ENCODE measurements at places on chromosomes 13 and 19.

GRCh38 chr13:23098161-23098907, 82.4 kb upstream of the SGCG start:
- DNase-seq: no peak

GRCh38 chr13:39773833-39774232, 118.4 kb downstream of the COG6 start:
- no peak for DNase-seq

DNA sequence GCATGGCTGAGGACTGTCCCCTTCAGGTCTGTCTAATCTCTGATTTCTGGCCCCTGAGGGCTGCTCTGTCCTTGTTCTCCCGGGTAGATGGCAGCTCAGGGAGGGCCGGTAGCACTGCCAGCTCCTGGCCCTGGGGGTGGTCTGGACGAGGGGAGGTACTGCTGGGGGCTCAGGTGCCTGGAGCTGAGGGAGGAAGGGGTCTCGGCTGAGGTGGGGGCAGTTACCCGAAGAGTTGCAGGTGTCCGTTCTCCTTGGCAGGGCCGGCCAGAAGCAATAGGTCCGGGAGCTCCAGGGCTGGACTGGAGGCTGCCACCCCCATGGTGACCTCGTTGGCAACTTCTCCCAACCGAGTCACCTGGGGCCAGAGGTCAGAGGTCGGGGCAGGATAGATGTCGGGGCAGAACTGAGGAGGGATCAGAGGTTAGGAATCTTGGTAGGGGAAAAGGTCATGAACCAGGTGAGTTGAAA, 1.2 kb upstream of the EMC10 start:
- DNase-seq: no peak

GRCh38 chr13:62781866-62782265, 1366.2 kb upstream of the PCDH20 start:
- DNase-seq: no peak

DNA sequence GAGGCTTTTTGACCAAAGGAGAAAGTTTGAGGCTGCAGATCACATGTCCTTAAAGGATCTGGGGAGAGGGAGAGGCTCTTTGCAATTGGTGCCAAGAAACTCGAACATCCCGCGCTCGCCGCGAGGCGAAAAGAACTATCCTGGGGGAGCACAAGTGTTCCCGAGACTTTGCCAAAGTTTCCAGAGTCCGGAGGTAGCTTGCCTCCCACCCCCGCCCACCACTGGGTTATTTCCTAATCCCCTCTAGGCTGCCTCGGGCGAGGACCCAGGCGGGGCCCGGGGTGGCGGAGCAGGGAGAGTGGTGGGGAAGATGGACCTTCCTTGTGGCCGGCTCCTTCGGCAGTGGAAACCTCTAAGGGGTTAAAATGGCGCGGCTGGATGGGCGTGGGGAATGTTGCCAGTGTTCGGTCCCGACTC, 114.5 kb downstream of the KCNRG start:
- DNase-seq: no peak

DNA sequence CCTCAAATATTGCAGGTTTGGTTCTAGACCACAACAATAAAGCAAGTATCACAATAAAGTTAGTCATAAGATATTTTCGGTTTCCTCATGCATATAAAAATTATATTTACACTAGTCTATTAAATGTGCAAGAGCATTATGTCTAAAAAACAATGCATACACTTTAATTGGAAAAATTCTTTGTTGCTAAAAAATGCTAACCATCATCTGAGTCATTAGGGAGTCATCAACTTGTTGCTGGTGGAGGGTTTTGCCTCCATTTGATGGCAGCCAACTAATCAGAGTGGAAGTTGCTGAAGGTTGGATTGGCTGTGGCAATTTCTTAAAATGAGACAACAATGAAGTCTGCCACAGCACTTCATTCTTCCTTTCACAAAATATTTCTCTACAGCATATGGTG, 422.3 kb upstream of the GPC6 start:
- no peak for DNase-seq

- no peak for DNase-seq
These were observed 22.9 kb upstream of the ZNF507 start for GRCh38 chr19:32322541-32322940.

GRCh38 chr13:90869580-90869979, 477.9 kb upstream of the MIR17HG start:
- DNase-seq: no peak

DNA sequence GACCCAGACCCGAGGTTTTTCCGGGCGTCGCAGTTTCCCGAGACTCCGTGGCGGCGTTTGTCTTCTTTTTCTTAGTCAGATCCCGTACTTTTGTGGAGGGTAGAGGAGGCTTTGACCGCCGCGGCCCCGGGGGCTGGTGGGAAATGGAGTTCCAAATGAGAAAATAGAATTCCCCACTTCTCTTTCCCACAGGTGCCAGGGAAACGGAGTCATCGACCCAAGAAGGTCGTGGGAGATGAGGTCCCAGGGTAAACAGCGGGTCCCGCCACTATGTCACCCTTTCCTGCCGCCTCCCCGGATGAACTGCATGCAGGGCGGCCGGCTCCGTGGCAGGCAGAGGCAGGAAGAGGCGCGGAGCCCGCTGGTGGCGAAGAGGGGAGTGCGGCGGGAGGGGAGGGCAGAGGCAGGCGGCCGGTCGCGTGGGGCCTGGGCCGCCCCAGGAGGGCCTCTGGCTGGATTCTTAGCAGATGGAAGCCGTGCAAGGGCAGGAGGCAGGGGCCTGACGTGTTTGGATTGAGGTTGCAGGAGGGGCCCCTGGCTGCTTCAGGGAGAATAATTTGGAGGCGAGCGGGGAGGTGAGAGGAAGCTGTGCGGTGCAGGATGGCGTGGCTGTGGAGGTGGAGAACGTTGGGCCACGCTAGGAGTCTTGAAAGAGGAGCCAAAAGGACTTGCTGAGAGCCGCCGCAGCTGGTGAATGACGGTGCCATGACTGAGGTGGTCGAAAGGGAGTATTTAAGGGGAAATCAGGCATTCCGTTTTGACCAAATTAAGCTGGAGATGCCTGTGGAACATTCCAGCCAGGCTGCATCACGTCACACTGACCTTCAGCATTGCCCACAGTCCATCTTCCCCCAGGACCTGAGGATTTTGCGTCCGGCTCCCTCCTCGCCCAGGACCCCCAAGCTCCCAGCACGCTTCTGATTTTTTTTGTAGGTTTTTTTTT, 11.7 kb downstream of the CYTH2 start:
- no peak for DNase-seq

DNA sequence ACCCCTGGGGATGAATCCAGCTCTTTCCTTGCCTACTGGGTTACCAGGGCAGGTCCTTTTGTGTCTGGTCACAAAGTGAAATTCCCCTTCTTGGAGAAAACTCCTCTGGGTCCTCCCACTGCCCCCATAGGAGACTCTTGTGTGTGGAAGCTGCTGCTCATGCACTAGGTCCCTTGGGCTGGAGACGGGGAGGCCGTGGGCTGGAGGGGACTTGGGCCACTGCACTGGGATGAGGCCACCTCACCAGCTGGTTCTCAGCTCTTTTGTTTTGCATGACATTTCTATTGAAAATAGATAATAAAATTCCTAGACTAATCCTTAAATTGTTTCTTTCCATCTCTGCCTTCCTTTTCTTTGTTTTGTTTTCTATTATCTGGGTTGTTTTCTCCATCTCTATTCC, 62.4 kb downstream of the TEX29 start:
- no peak for DNase-seq

- DNase-seq: no peak
These were observed 28.7 kb downstream of the DHX34 start for GRCh38 chr19:47377801-47378200.

- peak; percentile 21 for DNase-seq
These were observed 11.1 kb downstream of the LYL1 start for GRCh38 chr19:13091400-13092157.

DNA sequence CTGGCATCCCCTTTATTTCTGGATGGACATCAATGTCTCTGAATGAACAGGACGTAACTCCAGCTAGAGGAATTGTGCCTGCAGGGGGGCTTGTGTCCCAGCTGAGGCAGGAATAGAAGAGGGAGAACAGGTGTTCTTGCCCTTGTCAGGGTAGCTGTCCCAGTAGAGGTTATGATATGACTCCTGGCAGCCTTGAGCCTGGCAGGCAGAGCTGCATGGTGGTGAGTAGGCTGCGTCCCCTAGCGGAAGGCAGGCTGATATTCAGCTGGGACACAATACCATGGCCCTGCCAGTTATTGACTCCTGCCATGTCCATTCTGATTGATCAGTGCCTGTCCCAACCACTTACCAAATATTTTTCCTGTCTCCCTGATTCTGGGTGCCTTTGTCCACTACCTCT, 197.2 kb downstream of the RAP2A start:
- DNase-seq: no peak

DNA sequence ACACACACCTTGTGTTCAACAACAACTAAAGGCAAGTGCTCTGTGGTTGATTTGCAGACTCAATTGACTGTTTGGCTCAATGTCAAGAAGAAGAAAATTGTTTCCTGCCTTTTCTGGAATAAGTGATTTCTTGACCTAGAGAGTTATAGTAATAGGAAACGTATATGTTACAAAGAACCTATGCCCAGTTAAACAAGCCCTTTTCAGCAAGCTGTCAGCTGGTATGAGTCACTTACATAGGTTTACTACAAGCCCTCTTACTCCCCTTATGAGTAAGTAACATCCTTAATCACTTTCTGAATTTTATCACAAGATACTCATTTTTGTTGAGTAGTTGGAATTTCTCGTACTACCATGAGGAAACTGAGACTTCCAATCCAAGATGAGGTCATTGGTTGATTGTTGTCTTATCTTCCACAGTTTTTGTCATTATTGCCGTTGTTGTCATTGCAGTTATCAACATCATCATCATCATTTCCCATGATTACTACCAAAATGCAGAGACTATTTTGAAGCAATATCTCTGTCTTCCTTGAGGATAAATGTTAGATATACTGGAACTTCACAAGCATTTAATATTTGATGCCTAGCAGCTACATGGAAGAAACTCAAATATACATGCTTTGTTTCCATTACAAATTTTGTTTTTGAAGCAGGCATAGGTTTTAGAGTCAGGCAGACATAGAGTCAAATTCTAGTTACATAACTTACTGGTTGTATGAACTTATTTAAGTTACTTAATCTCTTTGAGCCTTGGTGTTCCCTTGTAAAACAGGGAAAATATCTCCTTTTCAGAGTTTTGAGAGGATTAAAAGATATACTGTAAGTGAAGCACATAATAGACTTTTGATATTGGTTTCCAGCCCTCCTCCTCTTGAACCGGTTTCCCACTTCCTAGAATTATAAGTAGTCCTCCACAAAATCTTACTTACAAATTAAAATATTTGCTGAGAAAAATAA, 106.0 kb downstream of the RAP2A start:
- no peak for DNase-seq

- DNase-seq: no peak
These were observed 472.8 kb downstream of the DACH1 start for GRCh38 chr13:71394176-71394575.

DNA sequence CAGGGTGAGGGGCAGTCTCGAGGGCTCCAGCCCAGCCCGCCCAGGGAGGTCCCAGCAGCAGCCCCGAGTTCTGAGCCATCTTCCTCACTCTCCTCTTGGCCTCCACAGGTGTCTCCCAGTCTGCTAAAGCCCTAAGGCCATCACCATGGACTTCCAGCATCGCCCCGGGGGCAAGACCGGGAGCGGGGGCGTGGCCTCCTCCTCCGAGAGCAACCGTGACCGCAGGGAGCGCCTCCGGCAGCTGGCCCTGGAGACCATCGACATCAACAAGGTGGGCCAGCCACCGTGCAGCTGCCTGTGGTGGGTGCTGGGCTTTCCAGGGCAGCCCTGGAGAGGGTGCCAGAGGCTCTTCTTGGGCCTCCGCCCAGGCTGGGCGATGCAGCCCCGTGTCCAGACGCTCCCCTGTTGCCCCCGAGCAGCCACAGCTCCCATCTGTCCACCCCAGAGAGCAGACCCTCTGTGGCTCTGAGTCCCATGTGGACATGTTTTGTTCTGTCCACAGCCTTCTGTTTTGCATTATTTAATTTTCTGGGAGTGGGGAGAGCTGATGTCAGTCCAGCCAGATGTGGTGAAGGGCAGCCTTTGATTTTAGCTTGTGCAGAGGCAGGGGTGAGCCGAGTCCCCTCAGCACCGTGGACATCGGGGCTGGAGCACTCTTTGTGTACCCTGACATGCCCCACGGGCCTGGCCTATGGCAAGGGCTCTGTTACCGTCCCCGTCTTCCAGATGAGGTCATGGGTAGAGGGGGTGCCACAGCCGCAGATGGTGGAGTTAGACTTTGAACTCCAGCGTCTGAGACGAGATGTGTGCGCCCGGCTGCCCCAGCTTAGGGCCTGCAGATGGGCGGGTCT, 5.6 kb upstream of the AMH start:
- DNase-seq: no peak

DNA sequence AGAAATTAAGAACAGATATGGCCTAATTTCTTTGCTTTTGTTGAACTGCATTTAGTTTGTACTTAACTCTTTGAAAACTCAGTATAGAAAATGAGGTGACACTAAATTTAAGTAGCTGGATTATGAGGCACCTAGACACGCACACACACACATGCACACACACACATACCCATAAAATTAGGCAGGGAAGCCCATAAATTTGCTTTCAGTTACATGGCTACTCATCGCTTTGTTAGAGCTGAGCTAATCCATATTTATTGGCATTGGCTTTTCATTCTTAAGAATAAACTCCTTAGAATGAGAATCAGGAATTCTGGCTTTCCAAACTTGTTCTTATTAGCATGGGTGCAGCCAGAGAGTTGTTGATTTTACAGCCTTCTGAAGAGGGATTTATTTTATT, 61.7 kb upstream of the MBNL2 start:
- DNase-seq: no peak

GRCh38 chr19:37991841-37992248, 84.8 kb downstream of the SIPA1L3 start:
- DNase-seq: no peak

- DNase-seq: no peak
These were observed 5.0 kb upstream of the ZNF765 start for GRCh38 chr19:53389978-53390377.

DNA sequence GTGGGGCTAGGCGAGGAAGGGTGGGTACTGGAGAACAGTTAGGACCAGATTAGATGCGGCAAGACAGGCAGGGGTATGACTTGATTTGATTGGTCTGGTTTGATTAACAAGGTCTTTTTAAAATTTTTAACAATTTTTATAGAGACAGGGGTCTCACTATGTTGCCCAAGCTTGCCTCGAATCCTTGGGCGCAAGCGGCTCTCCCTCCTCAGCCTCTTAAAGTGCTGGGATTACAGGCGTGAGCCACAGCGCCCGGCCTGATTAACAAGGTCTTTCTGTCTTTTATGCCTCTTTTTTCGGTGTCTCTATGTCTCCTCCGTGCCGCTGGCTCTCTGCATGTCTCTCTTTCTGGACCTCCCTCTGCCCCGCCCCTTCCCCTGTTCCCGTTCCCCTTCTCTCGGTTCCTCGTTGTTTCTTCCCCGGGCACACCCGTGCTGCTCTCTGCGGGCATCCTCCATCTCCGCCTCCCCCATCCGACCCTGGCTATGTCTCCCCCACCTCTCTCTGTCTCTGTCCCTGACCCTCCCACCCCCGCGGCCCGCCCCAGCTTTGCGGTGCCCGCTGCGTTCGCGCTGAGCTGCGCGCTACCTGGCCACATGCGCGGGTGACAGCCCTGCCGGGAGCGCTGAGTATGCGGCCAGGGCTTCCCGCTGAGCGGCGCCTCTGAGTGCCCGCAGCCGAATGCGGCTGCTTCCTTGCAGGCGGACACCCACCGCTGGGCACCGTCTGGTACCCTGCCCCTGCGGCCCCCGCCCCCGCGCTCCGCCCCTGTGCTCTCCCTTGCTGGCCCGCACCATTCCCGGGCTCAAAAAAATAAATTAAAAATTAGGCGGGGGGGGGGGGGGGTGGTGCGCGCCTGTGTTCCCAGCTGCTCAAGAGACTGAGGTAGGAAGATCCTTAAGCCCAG, 8.1 kb upstream of the SDHAF1 start:
- no peak for DNase-seq

Measured in NCI-H1417 treated with DMSO at 0.1 percent for 48 hours (cell line).